GM04503 (cell line): ENCODE measurements at places on chromosomes 2 and 18.

GRCh38 chr2:154720651-154721050 lies 22.2 kb downstream of the KCNJ3 start:
- no peak for DNase-seq

DNA sequence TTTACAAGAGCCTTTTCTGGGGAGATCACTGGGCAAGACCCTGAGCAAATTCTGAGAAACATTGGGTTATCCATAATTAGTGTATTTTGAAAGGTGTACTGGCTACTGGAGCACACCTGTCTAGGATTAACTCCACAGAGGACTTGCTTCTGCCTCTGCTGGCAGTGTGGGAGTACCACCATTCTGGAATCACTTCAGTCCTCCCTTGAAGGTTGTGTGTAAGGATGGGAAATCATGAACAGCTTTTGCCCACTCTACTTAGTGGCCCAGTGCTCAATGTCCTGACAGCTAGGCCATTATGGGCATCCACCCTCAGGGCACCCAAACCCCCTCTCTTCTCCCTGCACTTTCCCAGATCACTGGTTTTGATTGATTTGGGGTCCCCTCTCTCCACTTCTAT lies 8.1 kb upstream of the SANBR start:
- DNase-seq: no peak

- DNase-seq: no peak
Observed at GRCh38 chr18:42030586-42031182, 75.7 kb downstream of the PIK3C3 start.

GRCh38 chr18:44450226-44450625 lies 230.5 kb upstream of the SETBP1 start:
- no peak for DNase-seq

GRCh38 chr2:16194530-16194929 lies 254.2 kb downstream of the MYCN start:
- no peak for DNase-seq
